ENCODE measurements at places on chromosomes 6 and 20. TPM values are rescaled to one million over a fixed set of nuclear protein-coding genes. Genes with fewer than 3 reads are reported as not detected.

Gene HLA-F
- 12.6 TPM for total RNA-seq

Gene PNLDC1
- total RNA-seq, result 0.18 TPM

Gene TFAP2D
- not detected for total RNA-seq

Gene F13A1
- not detected for total RNA-seq

Gene SS18L1
- 6.9 TPM for total RNA-seq

Gene CST5
- total RNA-seq, result not detected

Gene LAMA4
- 128 TPM for total RNA-seq

Gene CDH26
- total RNA-seq, result not detected

Gene DEF6
- 4.6 TPM for total RNA-seq

Gene ZBTB9
- 4.3 TPM for total RNA-seq

Gene KIF25
- 0.71 TPM for total RNA-seq

Gene MYLK4
- total RNA-seq, result under 0.01 TPM

Gene LAMA5
- total RNA-seq, result 16.3 TPM

Gene PBOV1
- not detected for total RNA-seq

Gene NEURL2
- 6.4 TPM for total RNA-seq

Gene CST2
- not detected for total RNA-seq

Gene TBX18
- total RNA-seq, result 6.3 TPM

Gene BMP6
- total RNA-seq, result 1.1 TPM
